ENCODE measurements at places on chromosomes 5 and 9.

DNA sequence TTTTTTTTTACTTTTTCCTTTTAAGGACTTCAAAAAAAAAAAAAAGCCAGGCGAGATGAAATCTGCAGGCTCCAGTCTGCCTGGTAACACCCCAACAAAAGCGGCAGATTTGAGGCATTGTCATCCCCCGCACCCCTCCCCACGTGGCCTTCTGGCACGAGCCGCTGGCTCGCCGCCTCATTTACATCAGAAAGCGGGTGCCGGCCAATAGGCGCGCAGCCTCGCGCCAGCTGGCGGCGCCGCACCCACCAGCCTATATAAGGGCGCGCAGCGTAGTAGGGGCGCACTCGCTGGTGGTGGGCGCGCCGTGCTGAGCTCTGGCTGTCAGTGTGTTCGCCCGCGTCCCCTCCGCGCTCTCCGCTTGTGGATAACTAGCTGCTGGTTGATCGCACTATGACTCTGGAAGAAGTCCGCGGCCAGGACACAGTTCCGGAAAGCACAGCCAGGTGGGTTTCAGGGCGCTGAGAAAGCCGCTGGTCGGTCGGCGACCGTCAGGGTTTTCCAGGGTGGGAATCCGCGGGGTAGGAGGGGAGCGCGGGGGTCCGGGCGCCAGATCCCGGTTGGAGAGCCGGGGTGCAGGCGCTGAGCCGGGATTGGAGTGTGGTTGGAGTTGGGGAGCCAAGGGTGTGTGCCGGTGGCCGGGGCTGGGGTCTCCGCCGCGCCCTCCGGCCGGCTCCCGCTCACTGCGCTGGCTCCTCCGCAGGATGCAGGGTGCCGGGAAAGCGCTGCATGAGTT is at the start of gene GADD45G:
Gene GADD45G, plus strand, starts transcription at position 284 of the 736 bp plus-strand sequence. Its CDS starts 110 bp downstream, at position 394.
- DNase-seq: peak; percentile 22

- DNase-seq: no peak
Measured at GRCh38 chr5:176530393-176530982, 6.7 kb downstream of the RNF44 start.

DNA sequence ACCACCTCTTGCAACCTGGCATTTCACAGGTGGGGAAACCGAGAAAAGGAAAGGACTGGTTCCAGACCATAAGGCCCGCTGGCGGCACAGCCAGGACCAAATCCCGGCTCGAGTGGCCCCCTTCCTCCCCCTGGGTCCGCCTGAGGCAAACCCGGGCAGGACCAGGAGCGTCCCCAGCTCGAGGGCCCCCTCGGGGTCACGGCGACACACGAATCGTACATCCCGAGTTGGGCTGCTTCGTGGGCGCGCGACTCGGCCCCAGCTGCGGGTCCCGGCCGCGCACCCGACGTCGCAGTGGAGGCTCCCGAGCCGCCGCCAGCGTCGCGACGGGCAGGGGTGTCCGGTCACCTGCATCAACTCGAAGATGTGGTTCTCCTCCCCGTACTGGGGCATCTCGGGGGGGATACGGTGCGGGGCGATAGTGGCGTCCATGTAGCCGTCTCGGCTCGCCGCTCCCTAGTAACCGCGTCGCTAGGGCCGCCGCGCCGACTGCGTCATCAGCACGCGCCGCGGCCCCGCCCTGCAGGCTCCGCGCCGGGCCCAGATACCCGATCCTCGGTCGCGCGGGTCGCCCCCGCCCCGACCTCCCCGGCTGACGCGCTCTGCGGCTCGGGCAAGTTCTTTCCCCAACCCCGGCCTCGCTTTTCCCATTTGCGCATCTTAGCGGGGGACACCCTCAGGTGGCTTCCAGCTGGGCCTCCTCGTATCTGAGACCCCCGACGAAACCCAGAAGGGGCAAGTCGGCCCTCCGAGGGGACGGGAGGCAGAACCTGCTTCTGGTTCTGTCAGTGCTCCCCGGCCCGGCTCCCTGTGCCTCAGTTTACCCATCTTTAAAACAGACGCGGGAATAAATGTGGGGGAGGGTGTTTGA is at the start of gene AK8:
Gene AK8, minus strand, starts transcription at position 461 of the 871 bp plus-strand sequence. Its CDS starts 29 bp downstream, at position 432.
- DNase-seq: no peak

- DNase-seq: no peak
Measured at GRCh38 chr9:77809552-77809951, 161.4 kb upstream of the GNA14 start.

Data from cortex of kidney (tissue), 1 donor.